ENCODE measurements at places on chromosomes 5 and 9.

DNA sequence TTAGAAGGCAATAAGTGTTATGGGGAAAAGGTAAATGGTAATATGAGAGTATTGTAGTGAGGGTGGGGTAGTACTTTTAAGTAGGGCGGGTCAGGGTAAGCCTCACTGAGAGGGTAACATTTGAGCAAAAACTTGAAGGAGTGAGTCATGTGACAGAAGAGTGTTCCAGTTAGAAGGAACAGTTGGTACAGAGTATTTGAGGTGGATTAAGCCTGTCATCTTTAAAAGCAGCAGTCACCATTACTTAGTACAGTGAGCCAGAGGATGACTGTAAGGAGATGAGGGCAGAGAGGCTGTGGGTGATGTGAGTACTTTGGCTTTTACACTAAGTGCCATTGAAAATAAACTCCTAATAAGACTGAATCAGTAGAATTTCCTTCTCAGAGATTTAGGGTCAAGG, 54.8 kb downstream of the UBAP1 start:
- DNase-seq, result no peak

GRCh38 chr9:76730801-76731200, 33.4 kb upstream of the PCA3 start:
- DNase-seq, result no peak

GRCh38 chr9:120257483-120257882, 322.5 kb downstream of the CDK5RAP2 start:
- DNase-seq, result no peak

DNA sequence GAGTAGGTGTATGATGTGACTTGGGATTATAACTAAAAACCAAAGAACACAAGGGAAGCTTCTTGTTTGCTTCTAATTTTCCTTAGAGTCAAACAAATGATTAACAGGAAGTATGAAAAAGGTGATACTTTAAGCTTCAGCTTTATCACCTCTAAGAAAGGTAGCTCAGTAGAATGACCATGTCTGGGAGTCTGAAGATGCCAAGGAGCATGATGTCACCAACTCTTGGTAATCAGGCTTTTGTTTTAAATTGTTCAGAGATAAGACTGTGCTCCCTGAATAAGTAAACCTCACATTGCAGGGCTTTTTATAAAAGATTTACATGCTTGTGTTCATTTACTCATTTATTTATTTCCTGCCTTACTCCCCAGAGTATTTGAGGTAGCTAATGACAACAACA, 169.9 kb downstream of the FER start:
- DNase-seq, result no peak

DNA sequence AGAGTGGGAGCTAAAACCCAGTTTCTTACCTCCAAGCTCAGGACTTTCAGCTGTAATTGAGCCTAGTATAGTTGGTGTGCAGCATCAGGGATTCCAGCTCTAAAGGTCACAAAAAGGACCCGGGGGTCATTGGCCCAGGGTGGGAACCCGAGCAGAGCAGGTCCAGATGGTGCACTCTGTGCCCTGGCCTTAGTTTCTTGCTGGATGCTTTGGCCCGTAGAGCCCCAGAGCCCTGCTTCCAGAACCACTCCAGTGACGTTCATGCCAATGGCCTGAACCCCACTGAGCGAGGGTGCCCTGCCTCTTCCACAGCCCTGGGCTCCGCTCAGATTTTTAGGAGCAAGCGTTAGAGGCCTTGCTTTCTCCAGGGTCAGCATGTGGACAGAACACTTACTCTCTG, 8.2 kb downstream of the SLC22A5 start:
- no peak for DNase-seq

DNA sequence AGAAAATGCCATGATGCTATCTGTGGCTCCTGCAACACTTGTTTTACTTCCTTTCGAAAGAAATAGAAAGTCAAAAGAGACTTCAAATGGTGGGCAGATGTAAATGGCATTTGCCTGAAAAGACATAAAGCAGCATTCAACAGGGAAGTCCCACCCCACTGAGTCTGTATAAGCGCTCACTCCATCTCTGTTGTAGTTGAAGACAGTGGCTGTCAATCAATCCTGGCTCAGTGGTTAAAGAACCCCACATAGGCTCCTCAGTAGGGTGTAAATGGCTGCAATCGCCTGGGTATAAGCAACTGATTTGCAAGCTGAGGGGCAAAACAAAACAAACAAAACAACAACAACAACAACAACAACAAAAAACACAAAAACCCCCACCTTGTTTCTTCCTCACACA, 158.7 kb downstream of the EFNA5 start:
- DNase-seq, result no peak

DNA sequence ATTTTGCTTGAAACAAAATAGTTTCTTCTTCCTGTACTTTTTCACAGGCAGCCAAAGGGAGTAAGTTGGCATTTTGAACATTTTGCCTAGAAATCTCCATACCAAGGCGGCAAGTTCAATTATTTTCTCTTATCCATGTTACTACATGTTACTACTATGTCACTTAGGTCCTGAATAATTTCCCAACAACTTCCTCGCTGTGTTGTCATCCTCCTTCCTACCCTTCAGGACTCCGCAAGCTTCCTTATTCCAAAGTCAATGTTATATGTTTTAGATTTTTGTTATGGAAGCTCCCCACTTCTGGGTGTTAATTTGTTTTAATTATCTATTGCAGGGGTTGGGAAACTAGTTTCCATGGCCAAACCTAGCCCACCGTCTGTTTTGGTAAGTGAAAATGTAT, 9.9 kb upstream of the B4GALT1 start:
- DNase-seq, result no peak

GRCh38 chr9:4061717-4062116, 238.2 kb downstream of the GLIS3 start:
- DNase-seq, result no peak

DNA sequence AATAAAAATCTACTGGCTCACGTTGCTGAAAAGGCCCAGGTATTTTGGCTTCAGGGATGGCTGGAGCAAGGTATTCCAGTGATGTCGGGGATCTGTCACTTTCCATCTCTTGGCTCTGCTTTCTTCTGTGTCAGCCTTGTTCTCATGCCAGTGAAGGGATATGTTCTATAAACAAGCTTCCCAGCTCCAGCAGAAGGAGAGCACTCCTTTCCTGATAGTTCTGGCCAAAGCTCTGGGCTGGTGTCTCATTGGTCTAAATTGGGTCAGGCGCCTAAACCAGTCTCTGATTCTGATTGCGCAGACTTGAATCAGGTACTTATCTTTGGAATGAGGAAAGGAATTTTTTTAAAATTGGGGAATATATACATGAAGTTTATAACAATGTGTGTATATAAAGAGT, 5.1 kb downstream of the SNX30 start:
- no peak for DNase-seq

GRCh38 chr5:150068961-150069645, 17.3 kb downstream of the CSF1R start:
- no peak for DNase-seq

GRCh38 chr5:77146896-77147295, 59.8 kb upstream of the ZBED3 start:
- DNase-seq, result no peak

DNA sequence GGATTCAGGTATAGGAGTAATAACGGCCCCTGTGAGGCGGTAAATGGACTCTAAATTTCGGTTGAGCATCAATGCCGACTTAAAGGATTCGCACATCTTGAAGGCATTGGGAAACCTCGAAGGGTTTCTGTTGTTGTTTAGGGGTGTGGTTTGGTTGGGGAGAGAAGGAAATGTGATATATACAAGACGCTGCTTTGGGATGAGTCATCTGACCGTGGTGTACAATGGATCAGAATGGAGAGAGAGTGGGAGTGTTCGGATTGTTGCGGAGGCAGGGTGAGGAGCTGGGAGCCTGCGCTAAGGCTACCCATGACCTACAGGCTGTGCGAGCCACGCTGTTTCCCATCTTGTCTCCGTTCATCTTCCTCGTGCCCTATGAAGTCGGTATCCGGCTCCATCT, 60.4 kb upstream of the ERCC6L2 start:
- DNase-seq, result no peak

GRCh38 chr5:137252512-137252911, 246.6 kb downstream of the SPOCK1 start:
- no peak for DNase-seq

GRCh38 chr5:136619556-136619955, 254.2 kb upstream of the TRPC7 start:
- no peak for DNase-seq

GRCh38 chr9:133792721-133793470, 54.7 kb upstream of the SARDH start:
- peak; percentile 37 for DNase-seq

- DNase-seq, result no peak
Observed at GRCh38 chr9:29332789-29333188, 1759.5 kb upstream of the C9orf72 start.

- no peak for DNase-seq
Observed at GRCh38 chr9:98326459-98327248, 71.2 kb upstream of the TBC1D2 start.
